Esophagus squamous epithelium (tissue), 5 donors: ENCODE measurements at places on chromosomes 2 and 18.

DNA sequence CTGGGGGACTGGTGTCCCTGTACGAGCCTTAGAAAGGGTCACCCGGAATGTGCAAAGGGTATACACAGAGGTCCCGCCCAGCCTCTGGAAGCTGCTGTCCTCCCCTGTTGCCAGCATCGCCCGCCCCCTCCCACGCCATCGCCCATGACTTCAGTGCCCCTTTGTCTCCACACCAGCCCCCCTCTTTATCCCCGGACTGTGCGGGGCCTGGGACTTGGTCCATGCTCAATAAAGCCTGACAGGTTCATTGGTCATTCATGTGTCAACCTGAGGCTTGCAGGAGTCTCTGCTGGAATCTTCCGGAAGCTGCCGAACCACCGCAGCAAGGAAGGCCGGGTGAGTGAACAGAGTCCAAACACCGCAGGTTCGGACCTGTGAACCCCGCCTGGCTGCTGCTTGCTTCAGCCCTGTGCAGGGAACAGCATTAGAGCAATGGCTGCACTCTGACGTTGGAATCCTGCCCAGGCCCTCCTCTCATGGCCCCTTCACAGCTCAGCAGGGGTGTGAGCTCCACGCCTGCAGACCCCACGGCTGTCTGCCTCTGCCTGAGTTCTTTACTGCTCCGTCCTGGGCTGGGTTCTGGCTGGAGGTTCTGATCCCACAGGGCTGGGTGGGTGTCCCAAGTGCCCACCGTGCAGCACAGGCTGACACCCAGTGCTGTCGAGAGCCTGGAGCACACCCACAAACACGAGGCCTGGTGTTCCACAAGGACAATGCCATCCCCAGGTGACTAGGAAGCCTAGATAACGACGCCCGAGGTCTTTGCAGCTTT is 96.5 kb downstream of the SEPTIN10 start:
- DNase-seq: no peak

DNA sequence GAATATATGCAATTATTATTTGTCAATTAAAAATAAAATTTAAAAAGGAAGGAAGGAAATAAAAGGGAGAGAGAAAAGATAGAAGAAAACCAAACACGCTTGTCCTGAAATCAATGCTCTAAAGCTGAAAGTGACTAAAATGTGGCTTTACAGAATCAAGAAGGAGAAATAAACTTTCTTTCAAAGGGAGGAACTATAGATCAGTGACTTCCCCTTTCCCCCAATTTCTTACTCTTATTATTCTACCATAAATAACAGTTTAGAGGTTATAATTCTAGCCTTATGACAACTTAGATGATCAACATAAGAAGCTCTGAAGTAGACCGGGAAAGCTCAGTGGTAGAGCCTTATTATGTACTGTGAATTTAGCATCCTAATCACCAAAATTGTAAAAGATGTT is 122.5 kb downstream of the ARHGAP15 start:
- no peak for DNase-seq

DNA sequence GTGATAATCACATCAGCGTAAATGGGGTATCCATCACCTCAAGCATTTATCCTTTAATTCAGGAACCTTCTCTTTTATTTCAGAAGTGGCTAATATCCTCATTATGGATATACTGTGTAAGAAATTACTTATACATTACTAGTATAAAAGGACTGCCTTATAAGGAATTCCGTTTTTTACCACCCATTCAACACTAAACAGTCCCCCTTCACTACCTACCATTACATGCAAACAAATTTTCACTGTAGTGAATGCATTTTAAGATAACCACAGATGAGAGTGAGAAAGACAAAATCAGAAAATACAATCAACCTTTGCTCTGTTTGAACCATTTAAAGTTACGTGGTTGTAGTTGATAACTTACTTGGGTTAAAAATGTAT is 551.2 kb downstream of the RNF144A start:
- no peak for DNase-seq

GRCh38 chr2:85409845-85410583 is at the start of gene CAPG:
Gene CAPG (minus strand): TSS chr2:85410366. CDS start chr2:85402145, 8,221 bp downstream.
- no peak for DNase-seq

- DNase-seq: no peak
Measured at GRCh38 chr2:37873229-37873628, 51.9 kb upstream of the RMDN2 start.

DNA sequence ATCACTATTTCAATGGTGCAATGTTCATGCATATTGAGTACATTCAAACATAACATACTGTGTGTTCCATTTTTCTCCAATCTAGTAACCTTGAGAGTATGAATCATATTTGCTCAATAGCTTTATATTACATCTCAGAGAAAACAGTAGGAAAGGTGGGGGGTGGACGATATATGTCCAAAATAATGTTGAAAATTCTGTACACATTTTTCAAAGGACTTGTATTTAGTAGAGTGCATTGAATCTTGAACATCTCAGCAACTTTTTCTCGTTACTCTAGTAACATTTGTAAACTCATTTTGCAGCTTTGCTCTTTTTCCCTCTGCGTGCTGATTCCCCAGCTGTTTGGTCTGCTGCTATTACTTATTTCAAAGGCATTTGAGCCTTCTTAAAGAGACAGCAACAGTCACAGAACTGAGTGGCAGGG is 1487.0 kb downstream of the LRP1B start:
- DNase-seq: no peak

DNA sequence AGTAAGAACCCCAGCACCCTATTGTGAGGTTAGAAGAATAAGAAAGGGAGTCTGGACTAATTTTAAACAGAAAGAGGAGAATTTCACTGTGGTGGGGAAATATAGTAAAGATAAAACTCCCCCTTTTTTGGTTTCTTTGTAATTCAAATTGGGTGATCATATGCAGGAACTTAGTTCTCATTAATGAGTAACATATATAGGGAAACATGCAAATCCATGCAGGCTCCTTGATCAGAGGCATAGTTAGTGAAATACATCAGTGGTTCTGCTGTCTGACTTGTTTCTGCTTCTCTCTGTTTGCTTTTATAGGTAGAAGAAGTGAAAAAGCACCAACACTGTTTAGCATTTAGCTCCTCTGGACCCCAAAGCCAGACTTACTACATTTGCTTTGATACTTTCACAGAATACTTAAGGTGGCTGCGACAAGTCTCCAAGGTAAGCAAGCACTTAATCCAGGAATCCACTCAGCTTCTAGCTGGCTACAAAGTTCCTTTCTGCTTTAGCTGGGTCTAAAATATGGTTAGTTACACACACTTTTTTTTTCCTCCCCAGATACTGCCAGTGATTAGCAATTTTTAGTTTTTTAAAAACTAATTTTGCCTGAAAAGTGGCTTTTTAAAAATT is 123.2 kb downstream of the PHLPP1 start:
- no peak for DNase-seq

DNA sequence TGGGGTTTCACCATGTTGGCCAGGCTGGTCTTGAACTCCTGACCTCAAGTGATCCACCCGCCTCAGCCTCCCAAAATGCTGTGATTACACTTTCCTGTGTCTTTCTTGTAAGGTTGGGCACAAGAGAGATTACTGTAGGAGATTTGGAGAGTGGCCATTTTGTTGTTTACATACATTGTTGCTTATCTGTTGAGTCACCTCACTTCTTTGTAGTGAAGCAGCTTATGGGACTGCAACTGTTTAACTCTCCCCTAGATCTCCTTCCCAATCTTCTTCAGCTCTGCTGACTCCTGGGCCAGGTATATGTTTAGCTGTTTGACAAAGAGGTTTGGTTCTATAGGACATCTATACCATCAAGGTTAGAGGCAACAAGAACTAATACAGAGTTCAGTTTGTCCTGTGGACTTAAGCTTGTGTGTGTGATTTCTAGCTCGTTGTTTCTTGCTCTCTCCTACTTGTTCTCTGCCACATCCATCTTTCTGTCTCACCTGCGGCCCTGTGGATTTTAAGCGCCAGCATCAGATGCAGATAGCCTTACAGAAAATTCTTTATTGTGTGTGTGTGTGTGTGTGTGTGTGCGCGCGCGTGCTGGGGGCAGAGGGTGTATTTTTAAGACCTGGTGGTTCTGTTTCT is 95.4 kb downstream of the HAUS1 start:
- no peak for DNase-seq

DNA sequence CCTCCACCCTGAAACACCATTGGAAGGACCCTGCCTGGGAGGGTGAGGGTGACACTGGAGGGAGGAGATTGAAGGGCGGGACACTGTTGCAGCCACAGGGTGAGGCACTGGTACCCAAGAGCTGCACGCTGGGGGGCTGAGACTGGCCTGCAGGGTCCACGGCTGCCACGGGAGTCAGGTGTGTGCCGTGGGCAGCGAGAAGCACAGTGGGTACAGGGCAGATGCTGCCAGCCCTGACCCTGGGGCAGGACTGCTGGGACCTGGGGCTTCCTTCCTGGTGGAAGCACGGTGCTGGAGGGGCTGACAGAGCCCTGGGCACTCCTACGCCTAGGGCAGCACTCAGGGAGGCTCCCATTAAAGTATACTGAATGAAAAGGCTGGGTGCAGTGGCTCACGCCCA is 16.6 kb downstream of the CYS1 start:
- no peak for DNase-seq

- DNase-seq: no peak
Measured at GRCh38 chr2:101574622-101575021, 99.7 kb upstream of the RFX8 start.

DNA sequence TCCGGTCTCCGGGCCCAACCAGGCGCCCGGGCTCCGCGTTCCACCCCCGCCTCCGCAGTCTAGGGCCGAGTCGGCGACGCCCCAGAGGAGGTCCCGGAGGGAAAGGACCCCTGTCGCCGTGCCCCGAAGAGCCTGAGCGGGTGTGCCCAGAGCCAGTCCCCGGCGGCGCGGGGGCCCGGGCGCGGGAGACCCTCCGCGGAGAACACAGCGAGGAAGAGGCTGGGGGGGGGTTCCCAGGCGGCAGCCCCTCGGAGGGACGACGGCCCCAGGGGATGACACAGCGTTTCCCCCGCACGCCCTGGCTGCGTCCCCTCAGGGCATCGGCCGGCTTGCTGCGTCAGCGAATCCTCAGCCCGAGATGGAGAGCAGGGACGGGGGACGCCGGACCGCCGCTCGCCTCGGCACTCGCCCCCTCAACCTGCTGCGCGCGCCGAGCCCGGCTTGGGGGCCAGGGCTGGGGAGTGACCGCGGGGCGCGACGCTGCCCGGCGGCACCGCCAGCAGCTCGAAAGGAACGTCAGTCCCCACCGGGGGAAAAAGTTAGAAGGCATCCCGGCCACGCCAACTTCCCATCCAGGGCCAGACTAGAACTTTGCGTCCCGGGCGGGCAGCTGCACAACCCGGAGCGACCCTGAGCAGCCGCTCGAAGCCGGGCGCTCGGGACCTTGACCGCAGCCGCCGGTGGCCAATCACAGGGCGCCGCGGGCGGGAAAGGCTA is 711 bp downstream of the SFXN5 start:
- no peak for DNase-seq

DNA sequence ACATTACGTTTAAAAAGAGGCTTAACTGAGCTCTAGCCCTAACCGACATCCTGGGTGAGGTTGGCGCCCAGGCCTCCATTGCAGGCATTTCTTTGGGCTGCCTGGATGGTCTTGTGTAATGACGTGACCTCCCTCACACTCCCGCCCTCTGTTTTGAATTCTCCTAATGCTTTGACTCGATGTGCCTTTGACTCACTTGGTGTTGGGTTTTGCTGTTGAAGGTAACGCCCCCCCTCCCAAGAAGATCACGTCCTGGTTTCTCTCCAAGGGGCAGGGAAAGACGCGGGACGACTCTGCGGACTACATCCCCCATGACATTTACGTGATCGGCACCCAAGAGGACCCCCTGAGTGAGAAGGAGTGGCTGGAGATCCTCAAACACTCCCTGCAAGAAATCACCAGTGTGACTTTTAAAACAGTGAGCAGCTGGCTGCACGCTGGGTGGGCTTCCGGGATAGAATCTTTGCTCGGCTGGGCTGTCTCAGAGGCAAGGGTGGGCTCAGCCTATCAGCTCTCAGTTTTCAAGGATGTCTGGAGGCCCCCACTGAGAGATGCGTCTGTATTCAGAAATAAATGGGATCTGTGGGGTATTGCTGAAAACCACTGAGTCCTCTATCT is 87.9 kb upstream of the ATG16L1 start:
- no peak for DNase-seq

GRCh38 chr2:232931636-232932035 is 61.6 kb downstream of the SNORC start:
- no peak for DNase-seq

DNA sequence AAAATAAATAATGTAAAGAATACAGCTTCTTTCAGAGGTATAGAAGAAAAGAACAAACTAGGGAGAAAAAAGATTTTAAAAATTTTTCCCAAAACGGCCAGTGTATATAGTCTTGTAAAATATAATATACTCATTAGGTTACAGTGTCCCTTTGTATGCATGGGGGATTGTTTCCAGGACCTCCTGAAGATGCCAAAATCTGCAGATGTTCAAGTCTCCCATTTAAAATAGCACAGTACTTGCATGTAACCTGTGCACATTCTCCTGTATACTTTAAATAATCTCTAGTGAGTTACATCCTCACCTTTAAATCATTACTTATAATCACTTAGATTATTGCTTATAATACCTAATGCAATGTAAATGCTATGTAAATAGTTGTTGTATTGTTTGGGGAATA is 80.6 kb upstream of the LRRTM4 start:
- no peak for DNase-seq

DNA sequence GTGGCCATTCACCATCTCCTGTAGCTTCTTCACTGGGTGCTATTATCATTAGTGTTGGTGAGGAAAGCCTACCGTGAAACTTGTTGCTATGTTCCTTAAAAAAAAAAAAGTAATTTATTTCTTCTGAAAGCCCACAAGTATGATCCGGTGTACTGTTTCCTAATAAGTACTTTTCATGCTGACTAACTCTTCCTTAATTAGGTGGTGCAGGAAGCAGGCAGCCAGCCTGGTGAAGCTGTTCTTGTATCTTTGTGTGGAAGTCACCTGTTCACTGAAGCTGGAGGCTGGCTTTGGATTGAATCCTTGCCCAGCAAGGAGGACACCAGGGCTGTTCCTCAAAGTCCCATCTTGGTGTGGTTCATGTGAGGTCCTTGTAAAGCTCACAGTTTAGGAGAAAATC is 321.7 kb upstream of the THSD7B start:
- no peak for DNase-seq

GRCh38 chr18:11886577-11887110 is 21.5 kb downstream of the MPPE1 start:
- DNase-seq: no peak

GRCh38 chr2:108635630-108636354 is 83.5 kb upstream of the RANBP2 start:
- DNase-seq: no peak

DNA sequence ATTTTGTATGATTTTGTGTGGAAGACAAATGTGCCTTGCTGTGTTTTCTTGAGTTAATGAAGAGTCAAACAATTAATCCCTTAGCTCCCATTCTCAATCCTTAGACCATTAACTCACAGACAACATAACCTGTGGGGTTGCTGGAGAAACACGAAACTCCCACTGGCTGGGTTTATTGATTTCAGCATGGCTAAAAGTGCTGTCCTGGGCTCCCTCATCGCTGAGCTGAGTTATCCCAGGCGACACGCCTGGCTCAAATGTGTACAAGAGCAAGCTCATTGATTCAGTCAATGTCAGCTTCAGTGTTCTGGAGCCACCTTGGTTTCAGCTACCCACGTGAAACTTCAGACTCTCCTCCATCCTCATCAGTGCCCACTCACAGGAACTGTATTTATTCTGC is 896.1 kb downstream of the CNTNAP5 start:
- DNase-seq: no peak
